ENCODE measurements at places on chromosomes 5 and 9. TPM values are rescaled to one million over a fixed set of nuclear protein-coding genes. Genes with fewer than 3 reads are reported as not detected.

The FRMPD1 gene
- polyA plus RNA-seq, result 7.6 TPM

The ADCY2 gene
- polyA plus RNA-seq, result 85.6 TPM

The RANBP3L gene
- 2.5 TPM for polyA plus RNA-seq

The NADK2 gene
- polyA plus RNA-seq, result 8.2 TPM

The C5 gene
- 2.8 TPM for polyA plus RNA-seq

GRCh38 chr9:19471737-19472648, 63.2 kb downstream of the ACER2 start:
- peak; percentile 67 for DNase-seq

DNA sequence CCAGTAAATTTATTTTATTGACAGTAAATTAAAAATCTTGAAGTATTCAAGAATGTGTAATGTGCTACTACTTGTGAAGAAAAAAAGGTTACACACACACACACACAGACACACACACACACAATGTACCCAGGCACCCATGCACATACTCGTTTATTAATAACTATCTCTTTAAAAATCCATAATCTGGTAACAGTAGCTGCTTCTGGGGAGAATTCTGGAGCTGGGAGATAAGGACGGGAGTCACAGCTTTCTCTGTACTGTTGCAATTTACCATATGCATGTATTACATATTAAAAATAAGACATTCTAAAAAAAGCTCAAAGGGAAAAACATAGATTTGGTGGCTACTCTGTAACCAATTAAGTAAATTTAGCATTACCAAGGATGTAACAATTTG, 7.9 kb upstream of the C1QTNF2 start:
- no peak for DNase-seq

- no peak for DNase-seq
These were observed 4.8 kb downstream of the SNCB start for GRCh38 chr5:176625512-176625911.

DNA sequence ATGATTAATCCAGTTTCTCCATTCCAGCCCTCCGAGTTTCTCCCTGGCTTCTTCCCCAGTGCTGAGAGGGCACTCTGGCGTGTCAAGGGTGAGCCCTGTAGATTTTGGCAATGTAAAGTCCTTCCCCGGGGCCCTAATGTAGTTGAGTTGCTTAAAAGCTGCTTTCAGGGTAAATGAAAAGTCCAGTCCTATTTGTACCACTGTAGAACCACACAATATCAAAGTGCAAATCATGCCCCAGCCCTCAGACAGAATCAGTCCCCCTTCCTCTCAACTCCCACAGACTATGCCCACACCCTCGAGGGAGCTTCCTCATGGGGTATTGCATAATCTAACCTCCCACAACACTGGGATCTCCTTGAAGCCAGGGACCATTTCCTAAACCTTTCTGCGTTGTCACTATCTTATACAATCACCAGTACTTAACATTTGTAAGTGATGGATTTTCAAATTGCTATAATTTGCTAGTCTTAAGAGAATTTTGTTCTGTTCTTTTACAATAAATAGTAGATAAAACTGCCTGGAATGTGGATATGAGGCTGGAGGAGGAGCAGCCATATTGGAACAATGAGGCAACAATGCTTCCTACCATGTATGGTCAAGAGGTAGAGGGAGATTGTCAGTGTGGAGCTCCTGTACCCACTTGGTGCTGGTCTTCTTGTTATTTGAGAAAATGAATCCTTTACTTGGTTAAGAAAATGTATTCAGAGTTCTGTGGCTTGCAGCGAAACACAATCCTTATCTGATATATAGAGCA, 34.4 kb downstream of the ZNF366 start:
- DNase-seq, result no peak

DNA sequence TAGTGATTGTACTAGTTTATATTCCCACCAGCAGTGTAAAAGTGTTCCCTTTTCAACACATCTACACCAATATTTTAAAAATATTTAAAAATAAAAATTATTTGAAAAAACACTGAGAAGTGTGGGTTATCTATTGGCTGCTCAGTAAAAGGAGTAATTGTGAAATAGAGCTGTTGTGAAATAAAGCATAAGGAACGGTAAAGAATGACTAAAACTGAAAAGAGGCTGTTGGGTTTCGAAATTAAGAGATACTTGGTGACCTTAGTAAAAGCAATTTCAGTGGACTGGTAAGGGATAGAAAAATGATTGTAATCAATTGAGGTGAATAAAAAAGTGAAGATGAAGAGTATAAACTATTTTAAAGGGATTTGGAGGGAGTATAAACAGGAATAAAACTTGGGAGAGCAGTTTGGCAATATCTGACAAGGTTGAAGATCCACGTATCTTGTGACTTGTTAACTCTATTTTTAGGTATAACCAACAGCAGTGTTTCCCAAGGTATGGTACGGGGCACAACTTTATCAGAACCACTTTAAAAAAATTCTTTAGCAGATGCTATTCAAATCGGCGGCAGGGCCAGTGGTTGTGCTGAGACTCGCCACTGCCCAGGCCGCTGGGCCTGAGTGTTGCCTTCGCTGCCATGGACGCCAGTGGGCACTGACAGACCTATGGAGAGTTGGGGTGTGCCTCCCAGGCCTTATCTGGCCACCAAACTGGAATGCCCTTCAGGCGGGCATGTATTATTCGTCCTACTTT, 63.3 kb downstream of the TMEM38B start:
- DNase-seq, result no peak

DNA sequence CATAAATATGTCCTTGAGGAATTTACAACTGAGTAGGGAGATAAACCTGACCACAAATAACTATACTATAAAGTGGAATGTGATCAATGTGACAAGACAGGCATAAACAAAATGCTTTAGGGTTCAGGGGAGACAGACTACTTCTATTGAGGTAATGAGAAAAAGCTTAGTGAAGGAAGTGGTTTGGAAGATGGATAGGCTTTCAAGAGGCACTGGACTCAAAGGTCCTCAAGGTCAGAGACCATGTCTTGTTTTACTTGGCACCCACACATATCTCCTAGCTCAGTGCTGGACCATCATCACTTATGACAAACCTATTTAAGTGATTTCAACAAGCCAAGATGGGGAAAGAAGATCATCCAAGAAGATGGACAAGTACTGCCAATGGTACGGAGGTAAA, 257.8 kb downstream of the BNC2 start:
- no peak for DNase-seq

DNA sequence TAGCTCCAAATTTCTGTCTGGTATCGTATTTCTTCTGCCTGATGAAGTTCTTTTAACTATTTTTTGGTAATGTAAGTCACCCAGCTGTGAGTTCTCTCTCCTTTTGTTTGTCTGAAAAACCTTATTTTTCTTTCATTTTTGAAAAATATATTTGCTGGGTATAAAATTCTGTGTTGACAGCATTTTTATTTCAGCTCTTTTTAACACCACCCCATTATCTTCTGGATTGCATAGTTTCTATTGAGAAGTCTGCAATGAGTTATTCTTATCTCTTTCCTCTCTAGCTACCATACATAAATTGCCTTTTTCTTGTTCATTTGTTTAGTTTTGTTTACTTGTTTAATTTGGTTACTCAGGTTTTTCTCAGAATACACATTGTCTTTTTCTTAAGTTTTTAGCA, 109.1 kb downstream of the NSG2 start:
- DNase-seq, result no peak

DNA sequence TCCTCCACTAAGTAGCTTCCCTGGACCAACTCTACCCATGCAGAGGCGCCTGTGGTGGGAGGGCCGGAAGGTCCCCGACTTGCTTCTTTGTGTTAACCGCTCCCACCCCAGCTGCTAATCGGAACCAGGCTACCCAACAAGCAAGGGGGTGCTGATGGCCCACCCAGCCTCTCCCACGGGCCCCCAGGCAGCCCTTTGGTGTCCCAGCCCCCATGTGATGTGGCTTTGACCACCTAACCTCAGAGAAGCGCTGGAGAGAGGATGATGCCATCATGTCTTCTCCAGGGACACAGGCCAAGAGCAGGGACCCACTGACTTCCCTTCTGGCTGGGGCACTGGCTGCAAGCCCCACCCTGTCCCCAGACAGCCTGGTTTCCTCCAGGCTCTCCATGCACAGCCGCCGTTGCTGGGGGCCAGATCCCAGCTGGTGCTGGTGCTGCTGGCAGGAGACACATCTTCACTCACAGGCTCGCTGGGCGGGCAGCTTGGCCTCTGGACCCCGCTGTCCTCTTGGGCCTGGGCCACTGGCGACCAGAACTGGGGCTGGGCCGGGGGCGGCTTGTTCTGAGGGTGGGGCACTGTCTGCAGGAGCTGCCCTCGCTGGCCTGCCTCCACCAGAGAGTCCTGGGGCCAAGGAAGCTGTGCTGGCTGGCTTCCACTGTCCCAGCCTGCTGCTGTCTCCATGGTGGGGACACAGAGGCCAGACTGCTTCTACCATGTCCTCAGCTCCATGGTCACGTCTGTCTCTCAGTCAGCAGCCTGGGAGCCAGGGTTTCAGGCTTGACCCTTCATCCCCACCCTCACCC, 27.8 kb downstream of the LAMC3 start:
- DNase-seq, result no peak

GRCh38 chr5:114118511-114118910, 243.4 kb upstream of the KCNN2 start:
- no peak for DNase-seq

GRCh38 chr5:54073131-54073530, 237.2 kb downstream of the ARL15 start:
- DNase-seq, result no peak

GRCh38 chr9:37555786-37556185, 20.4 kb downstream of the FBXO10 start:
- no peak for DNase-seq

GRCh38 chr5:28156981-28157380, 1118.6 kb upstream of the CDH9 start:
- no peak for DNase-seq

- DNase-seq, result no peak
These were observed 12.8 kb downstream of the FABP6 start for GRCh38 chr5:160242145-160242544.

GRCh38 chr5:32027717-32028458, 146.2 kb downstream of the GOLPH3 start:
- peak; percentile 71 for DNase-seq

Measured in brain (organoid and tissue), 16 donors.